ENCODE measurements at places on chromosomes 5 and 9. TPM values are rescaled to one million over a fixed set of nuclear protein-coding genes. Genes with fewer than 3 reads are reported as not detected.
A peak's percentile ranks its signal among the peaks of the same experiment; 100 is the strongest.

- DNase-seq = peak; percentile 96
These were observed 33.9 kb downstream of the SH3PXD2B start for GRCh38 chr5:172420235-172420939.

HRCT1 gene
- 4.1 TPM for total RNA-seq

FBXW11 gene
- total RNA-seq = 33.4 TPM

- no peak for DNase-seq
These were observed 218.5 kb upstream of the DAPK1 start for GRCh38 chr9:87278971-87279733.

DNA sequence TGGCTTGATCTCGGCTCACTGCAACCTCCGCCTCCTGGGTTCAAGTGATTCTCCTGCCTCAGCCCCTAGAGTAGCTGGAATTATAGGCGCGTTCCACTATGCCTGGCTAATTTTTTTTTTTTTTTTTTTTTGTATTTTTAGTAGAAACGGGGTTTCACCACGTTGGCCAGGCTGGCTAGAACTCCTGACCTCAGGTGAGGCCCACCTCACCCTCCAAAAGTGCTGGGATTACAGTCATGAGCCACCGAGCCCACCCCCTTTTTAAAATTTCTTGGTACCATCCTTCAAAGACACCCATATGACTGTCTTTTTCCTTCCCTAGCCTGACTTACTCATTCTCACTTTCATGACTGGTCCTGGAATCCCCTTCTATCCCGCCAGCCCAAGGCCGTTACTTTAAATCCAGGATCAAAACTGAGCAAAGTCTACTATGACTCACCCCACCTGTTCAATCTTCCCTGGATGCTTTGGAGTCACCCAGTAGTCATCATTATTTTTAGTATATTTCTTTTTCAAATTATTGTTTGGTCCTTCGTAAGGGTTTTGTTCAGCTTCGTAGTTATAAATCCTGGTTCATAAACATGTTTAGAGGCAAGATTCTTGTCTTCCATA lies 1.2 kb upstream of the TBCA start:
- no peak for DNase-seq

GRCh38 chr9:86324308-86324707 lies 29.9 kb downstream of the TUT7 start:
- DNase-seq = no peak

IFNE gene
- total RNA-seq = 0.52 TPM

DNA sequence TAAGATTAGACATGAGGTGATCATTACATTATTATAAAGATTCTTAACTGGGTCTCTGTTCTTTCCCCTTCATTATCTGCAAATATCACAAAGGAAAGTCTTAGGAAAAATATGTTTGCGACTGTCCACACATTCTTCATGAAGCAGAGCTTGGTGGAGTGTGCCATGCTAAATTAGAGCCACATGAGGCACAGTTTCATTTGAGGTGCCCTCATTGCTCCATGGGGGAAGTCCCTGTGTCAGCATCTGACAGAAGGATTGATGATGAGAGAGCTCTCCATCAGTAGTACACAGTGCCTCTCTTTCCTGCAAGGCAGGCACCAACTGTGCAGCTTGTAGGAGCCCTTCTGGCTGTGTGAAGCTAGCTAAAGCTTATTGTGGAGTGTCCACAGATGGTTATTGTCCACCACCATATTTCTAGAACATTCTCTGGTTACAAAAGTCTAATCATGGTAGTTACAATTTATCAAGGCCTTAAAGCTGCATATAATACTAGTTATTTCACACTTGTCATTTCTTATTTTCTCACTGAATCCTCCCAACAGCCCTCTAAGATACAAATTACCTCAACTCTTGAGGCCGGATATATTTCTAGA lies 63.9 kb downstream of the C9orf152 start:
- no peak for DNase-seq

TYRP1 gene
- not detected for total RNA-seq

DNA sequence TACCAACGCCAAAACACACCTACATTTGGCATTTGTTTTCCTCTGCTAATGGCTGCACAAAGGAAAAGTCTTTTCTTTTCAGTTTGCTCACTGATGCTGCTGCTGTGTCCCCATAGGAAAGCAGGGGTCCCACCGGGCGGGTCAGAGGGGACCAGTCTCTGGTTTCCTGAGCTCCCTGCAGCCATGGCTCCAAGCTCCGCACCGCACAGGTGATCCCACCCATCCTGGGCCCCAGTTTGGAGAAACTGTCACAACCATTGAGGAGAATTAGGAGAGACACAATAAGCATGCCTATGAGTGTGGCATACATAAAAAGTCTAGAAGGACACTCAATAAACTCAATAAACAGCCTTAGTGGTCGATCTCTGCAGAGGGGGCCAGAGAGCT lies 19.9 kb downstream of the MED10 start:
- DNase-seq = no peak

- DNase-seq = no peak
These were observed 8.5 kb downstream of the EXOSC3 start for GRCh38 chr9:37776328-37776727.

- no peak for DNase-seq
These were observed 200.3 kb downstream of the SNX18 start for GRCh38 chr5:54717870-54718269.

DNA sequence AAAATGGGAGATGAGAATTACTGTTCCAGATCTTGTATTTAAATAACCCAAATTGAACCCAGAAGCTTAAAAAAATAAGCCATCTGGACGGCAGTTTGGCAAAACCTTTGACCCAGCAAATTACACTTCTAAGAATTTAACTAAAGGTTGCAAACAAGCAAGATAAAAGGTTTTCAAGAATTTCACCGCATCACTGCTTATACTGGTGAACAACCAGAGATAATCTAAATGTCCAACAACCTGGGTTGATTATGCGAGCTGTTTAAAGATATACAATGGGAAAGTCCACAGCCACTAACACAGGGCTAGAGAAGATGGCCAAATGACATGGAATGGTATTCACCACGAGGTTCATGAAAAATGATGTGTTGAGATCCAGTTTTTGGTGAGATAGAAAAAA lies 149.3 kb downstream of the GNAQ start:
- DNase-seq = no peak

GRCh38 chr5:92248518-92248917 lies 865.4 kb upstream of the ARRDC3 start:
- no peak for DNase-seq

DNA sequence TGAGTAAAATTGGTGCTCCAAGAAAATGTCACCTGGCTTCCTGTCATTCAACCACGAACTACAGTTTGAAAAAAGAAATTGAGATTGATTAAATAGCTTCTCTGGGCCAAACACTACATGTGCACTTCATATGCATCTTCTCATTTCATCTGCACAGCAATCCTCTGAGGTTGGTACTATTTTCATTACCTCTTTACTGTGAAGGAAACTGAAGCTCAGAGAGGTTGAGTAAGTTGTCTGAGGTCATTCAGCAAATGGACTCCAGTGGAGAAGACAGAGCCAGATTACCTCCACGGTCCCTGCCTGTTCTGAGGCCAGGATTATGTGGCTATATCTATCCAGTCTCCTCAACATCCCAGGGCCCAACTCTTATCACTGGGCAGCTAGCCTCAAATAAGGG lies 46.5 kb downstream of the SLC6A7 start:
- DNase-seq = no peak

ST8SIA4 gene
- total RNA-seq = not detected

DNA sequence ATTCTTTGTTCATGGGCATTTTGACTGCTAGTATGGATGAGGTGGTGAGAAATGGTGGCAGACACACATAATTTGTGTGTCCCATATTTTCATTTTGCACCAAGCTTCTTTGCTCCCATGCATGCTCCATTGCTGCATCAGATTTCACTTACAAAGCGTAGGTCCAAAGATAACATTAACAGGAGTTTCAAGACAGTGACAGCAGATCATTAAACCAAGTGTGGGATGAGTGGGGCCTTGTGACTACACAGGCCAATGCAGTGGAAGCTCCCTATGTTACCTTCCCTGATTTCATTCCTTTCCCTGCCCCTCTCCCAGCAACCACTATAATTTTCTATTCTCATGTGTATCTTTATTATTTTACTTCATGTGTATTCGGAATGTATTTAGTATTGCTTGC lies 142.0 kb downstream of the AOPEP start:
- DNase-seq = no peak

GRCh38 chr5:144125163-144125726 lies 45.2 kb downstream of the YIPF5 start:
- DNase-seq = no peak

DNA sequence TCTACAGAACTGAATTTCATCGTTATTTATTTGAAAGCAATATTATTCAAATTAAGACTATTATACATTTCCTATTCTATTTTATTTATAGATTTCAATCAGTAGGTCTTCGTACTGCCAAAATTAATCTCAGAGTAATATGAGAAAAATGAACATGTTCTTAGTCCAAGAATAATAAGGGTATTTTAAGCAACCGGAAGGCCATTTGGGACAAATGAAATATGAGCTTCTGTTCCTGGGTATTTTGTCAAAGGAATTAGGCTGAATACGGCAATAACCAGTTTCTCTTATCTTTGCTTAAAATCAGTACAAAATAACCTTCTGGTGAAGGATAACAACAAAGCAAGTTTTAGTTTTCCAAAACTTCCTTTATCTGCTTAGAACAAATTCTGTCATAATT lies 410.3 kb upstream of the PRR16 start:
- no peak for DNase-seq

DNA sequence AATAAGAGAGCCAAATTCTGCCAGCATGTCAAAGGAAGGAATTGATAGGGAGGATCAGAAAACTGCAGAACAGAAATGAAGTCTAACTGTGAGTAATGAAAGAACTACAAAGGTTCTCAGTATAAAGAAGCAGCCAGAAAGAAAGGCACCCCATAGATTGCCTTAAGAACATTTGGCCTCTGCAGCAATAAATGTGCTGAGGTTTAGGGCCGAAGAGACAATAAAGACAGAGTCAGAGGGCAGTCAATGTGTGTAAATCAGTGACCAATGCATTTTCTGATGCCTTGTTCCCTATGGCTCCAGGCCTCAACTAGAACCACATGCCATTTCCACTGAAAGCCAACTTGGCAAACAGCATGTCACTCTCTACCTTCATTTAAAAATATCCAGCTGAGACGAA lies 281.0 kb downstream of the HINT1 start:
- no peak for DNase-seq

DNA sequence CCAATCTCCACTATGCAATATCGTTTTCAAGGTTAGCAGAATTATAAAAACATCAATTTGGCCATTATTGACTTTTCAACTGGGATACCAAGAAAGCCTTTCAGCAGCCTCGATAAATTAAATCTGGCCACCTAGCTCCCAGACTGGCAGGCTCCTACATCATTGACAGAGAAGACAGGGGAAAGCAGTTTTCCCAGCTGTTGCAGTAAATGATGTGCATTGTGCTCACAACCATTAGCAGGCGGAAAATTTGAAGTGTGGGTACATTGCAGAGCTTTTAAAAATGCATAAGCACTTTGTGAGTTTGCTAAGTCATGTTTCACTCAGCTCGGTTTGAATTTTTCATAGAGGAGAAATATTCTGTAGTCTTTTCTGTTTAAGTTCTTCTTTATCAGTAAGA lies 297.9 kb downstream of the KCTD16 start:
- no peak for DNase-seq

PLAC8L1 gene
- not detected for total RNA-seq

DNA sequence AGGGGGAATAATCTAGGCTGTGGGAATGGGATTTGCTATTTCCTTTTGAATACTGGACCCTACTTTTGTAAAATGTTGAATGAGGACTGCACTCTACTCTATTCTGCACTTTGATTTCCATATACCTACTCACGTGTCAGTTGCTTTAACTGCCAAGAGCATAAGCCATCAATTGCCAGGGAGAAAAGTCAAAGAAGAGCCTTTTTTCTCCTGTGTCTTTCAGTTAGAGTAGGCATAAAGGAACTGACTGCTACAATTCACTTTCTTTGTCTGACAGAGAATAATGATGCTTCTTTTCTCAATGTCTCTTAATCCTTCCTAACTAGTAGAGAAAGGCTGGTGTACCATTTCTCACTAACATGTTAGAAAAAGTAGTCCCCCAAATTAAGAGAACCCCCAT lies 231.6 kb downstream of the ELAVL2 start:
- DNase-seq = no peak

DNA sequence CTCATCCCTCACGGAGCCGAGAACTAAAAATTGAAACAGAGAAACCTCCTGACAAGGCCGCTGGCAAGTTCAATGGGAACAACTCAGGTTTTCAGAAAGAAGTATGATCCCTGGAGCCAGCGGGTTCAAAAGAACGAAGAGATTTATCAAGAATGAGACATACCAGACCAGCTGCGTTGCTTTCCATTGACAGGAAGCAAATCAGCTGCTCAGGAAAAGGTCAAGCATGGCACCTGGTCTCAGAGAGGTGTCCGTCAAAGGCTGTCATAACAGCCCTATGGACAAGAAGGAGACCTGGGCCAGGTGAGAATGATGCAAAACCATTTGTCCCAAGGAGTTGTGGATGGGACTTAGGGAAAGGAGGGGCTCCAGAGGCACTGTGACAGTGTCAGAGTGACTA lies 34.9 kb upstream of the GNE start:
- DNase-seq = no peak

- no peak for DNase-seq
These were observed 11.5 kb downstream of the RNF44 start for GRCh38 chr5:176525677-176526076.

KCTD16 gene
- 0.31 TPM for total RNA-seq

- DNase-seq = no peak
These were observed 35.1 kb downstream of the NDUFS6 start for GRCh38 chr5:1836176-1836890.

- DNase-seq = no peak
These were observed 104.4 kb downstream of the SMARCA2 start for GRCh38 chr9:2119566-2119965.

DMRT1 gene
- total RNA-seq = not detected

DNA sequence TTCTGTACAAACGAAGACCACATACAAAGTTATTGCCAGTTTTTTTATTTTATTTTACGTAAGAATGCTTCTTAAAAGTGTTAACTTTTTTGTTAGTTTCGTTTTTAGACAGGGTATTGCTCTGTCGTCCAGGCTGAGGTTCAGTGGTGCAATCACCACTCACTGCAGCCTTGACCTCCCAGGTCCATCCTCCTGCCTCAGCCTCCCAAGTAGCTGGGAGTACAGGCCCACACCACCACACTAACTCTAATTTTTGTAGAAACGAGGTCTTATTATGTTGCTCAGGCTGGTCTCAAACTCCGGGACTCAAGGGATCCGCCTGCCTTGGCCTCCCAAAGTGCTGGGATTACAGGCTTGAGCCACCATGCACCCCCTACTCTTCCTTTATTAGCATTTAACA lies 2.3 kb upstream of the DNAJA1 start:
- no peak for DNase-seq

- DNase-seq = no peak
These were observed 634.0 kb downstream of the MAT2B start for GRCh38 chr5:164139423-164139822.

DNA sequence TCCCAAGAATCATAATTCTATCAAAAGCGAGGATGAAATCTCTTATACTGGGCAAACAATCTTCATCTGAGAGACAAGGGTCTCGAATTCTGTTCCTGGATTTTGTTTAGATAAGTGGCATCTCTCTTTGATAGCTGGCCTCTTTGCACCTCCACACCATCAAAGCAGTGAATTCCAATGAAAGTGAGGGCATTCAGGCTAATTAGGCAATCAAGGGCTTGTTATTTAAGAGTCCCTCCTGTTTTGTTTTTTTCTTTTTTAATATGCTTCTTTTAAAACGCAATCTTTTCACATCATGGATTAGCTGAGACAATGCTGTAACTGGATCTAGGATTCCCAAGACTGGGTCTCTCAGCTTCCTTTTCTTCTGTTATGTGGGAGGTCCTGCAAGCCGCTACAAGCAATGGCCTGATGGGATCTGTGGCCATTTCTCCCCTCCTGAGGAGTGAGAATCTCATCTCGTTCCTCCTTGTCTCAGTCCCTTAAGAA lies 67.9 kb downstream of the TNC start:
- DNase-seq = no peak

TTC39B gene
- 3.7 TPM for total RNA-seq
